Activated T-cell treated with anti-CD3 and anti-CD28 coated beads, Interleukin-2, amount 50 U/mL, for 4 hours (primary cell): ENCODE measurements at places on chromosomes 1 and 21. TPM values are rescaled to one million over a fixed set of nuclear protein-coding genes. Genes with fewer than 3 reads are reported as not detected.

DNA sequence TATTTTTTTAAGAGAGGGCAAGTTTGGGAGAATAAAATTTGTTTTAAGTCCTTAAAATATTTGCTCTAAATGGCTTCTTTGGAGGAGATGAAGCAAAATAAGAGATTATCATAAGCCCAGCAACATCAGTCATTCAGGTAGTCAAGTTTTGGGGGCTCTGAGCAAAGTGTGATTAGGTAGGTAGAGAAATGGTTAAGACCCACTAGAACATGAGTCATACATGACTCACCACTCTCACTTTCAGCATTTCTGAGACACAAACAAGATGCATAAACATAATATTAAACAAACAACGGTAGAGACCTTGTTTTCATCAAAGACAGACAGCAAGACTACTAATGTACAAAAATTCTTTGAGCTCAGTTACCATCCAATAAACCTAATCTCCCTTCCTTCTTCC is 272.2 kb downstream of the LMO4 start:
- no peak for DNase-seq

Gene RGS4
- not detected for total RNA-seq

DNA sequence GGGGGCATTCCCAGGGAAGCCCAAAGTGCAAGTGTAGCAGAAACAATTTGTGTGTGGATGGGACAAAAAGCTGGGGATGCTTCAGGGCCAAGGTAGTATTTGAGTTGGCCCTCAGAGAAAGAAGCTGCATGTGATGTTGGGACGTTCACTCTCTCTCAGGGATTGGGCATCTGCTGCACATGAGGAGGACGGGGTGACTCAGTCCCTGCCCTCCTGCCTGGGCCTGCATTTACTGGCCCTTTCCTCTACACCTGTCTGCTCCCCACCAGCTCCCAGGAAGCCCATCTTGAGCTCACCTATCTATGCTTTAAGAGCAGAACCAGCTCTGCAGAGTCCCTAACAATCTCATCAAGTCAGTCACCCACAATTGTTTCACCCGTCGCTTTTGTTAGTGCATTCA is 23.5 kb upstream of the MPZL1 start:
- no peak for DNase-seq

Gene SIM2
- not detected for total RNA-seq

DNA sequence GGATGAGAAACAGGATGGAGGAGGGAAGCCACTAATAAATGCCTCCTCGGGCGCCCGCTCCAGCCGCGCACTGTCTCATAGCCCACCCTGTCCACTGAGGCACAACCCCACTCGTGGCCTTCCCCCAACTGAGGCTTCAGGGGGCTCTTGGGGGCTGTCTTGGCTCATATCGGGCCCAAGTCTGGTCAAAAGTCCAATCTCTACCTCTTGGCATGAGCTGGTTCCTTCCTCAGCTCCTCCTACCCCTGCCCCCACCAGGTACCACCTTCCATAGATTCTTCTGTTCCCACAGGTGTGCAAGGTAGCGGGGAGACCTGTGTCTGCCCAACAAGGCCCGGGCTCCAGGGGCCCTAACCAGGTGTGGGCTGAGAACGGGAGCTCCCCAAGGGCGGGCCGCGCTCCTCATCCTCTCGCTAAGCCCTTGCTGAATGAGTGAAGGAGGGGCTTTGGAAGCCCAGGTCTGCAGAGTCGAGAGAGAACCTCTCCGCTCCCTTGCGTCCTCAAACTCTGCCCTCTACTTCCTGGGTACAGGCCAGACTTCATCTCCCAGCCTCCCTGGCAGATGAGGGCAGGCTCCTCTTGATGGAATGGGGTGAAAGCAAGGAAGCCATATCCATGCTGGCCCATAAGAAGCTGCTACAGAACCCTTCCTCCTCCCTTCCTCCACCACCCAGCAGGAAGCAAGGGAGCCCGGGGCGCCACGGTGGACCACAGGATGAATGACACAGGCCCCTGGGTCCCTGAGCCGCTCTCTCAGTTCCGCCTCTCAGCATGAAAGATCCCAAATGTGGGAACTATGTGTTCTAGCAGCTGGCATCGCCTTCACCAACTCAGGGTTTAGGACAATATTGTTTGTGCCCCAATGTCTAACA is 74.7 kb downstream of the PSMG1 start:
- no peak for DNase-seq

DNA sequence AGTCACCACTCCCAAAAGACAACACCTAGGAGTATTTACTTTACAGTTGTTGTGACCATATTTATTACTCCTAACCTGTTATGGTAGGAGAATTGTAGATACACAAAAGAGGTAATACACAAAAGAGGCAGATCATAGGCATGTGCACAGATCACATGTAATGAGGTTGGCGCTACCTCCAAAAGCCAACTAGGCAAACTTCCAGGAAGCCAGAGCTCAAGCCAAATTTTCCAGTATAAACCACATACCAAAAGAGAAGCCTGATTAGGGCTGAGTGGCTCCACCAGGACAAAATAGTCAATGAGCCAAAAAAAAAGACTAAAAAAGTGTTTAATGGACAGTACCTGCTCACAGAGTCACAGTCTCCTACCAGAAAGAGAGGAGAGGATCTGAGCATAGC is 195.0 kb upstream of the PBX1 start:
- DNase-seq, result no peak

DNA sequence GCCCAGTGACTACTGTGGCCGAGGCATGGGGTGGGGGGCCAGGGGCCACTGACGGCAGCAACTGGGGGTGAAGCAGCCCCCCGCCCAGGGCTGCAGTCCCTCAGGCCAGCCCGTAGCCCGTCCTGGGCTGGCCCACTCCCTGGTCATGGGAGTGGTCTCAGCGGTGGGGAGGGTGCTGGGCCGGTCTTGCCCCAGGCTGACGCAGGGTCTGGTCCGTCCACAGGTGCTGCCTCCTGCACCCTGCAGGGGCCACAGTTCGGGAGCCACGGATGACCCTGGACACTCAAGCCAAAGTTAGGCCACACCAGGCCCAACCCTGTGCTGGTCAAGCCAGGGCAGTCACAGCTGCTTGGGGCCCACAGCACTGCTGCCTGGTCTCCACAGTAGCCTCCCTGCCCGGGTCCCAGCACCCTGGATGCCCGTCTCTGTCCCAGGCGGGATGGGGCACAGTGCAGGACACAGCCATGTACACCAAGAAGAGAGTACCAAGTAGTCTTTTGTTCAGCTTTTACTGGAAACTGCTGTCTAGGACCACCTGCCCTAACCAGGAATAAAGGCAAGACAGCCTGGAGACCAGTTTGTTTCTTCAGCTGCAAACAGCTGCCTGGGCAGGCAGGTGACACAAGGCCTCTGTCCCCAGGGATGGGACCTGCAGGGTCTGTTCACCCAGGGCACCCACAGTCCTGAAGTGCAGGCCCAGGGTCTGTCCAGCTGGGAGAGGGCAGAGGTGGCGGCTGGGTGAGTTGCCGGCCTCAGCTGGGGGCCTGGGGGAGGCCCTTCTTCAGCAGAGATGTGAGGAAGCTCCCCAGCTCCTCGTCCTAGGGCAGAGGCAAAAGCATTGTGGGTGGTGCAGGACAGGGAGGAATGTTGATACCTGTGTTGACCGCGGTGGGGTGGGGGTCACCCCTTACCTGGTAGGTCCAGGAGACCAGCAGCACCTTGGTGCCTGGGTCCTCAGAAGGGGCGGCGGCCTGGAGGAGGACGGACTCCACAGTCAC is 3.0 kb downstream of the PUSL1 start:
- DNase-seq, result no peak

DNA sequence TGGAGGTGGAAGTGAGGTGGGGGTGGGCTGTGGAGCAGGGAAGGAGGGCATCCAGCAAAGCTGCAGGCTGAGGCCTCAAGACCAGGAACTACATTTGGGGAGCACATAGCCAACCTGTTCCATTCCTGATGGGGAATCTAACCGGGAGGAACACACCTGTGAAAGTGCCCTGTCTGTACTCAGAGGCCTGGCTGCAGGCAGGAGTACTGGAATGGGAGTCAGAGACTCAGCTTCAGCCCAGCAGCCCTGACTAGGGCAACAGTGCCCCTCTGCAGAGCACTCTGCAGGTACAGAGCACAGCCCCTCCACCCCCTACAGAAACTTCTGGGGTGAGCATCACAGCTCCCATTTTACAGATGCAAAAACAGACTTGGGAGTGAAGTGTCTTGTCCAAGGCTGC is 126.4 kb downstream of the DMRTB1 start:
- DNase-seq, result no peak
